ENCODE measurements at places on chromosomes 7 and 10.

- no peak for DNase-seq
Observed at GRCh38 chr7:129740574-129741410, 129.3 kb downstream of the NRF1 start.

DNA sequence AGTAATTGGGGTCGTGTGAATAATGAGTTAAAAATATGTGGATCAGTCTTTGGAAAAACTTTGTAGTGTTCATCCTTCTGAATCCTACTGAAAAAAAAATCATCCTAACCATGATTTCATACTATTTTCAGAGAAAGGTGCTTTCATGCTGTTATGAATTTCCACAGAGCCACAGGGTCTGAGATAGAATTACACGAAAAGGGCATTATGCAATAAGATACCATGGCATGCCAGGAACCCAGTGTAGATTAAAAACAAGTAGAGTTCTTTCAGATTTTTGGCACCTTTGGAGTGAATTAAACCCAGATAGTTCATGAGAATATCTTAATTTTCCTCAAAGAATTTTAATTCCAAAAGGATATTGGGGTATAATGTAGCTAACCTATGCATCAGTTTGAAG lies 47.5 kb upstream of the AGMO start:
- no peak for DNase-seq

DNA sequence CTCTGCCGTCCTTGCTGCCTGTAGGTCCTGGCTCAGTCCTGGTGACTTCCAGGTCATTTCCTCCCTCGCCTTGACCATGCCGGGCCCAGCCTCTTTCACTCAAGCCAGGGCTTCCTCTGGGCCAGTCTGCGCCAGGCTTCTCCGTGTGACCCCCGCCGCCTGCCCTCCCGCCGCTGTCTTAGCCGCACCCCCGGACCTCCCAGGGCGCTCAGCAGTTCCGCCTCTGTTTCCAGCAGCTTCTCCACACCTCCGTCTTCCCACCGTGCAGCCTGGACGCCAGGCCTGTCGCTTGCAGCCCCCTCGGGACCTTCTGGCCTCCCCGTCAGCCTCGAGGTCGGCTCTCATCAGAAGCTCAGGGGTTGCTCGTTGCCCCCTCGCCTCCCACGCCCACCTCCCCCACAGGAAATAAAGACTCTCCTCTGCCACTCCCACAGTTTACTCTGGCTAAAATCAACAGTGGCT lies 123.0 kb upstream of the FZD8 start:
- no peak for DNase-seq

- no peak for DNase-seq
Observed at GRCh38 chr7:116588641-116589594, 64.1 kb downstream of the CAV1 start.

GRCh38 chr10:93293999-93294398 lies 188.1 kb downstream of the MYOF start:
- DNase-seq: no peak

DNA sequence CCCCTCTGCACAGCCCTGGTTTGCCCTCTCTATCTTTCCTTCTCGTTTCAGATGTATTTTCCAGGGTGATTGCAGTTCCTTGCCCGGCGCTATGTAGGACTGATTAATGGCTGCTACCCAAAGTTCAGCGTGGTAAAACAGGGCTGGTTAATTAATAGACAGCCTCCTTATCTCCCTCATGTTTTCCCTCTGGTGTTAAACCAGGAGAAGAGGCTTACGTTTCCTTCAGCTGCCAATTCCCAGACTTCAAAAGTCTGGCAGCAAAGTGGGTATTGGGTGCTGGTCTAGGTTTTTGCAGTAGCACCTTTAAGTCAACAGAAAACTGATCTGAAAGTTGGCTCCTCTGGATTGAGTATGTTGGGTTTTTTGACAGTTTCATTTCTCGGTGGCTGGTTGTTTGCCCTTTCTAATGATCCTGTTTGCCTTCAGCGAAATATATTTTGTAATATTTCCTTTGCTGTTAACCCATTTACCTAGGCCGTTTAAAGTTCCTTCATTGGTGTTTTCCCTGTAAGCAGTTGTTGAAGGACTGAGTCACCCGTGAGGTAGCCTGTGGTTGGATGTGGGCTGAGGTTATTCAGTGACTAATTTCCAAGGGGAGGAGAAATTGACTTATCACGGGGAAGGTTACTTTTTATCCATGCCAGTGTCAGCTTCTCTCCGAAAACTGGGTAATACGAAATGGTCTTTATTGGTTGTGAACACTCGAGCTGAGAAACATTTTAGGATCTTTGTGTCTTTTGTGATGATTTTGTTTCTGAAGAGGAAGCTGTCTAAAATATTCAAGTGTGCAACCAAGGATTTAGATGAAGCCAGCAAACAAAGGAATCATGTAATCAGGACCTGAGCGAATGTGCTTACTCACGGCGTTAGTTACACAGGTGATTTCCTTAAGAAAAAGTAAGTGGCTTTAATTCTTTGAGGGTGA lies 257.2 kb downstream of the KIAA1217 start:
- peak; percentile 34 for DNase-seq

- DNase-seq: no peak
Observed at GRCh38 chr7:129513546-129513945, 11.2 kb downstream of the SMKR1 start.

DNA sequence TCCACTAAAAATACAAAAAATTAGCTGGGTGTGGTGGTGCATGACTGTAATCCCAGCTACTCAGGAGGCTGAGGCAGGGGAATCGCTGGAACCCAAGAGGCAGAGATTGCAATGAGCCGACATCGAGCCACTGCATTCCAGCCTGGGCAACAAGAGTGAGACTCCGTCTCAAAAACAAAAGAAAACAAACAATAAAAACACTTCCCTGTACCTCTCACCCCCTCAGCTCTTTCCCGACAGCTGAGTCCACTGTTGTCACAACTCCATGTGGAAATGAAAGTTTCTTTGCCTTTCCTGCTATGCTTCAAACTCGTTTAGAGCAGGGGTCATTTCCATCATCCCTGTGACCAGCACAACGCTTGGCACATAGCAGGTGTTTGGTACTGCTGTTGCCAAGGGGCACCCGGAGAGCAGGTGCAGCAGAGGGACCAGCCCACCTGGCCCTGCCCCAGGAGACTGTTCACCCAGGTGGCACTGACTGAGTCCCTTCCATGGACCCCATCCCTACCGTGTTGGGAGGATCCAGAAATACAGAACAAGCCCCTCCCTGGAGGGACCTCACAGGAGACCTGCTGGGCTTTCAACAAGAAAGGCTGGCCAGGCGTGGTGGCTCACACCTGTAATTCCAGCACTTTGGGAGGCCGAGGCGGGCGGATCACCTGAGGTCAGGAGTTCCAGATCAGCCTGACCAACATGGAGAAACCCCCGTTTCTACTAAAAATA lies 4.9 kb downstream of the TMEM130 start:
- DNase-seq: no peak

DNA sequence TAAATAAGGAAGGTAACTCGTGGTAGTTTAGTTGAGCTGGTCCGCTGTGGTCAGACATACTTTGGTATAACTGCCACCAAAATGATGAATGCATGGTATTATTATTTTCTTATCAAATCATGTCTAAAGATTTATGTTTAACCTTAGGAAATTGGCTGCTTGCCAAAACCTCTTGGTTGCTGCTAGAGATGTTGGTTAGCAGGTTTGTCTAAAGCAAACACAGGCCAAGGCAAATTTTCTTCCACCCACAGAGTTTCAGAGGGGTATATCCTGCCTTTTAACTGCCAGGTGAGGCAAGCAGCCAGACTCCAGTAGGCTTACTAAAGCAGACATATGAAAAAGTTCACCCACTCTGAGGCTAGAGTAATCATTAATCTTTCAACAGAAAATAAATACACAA lies 101.4 kb downstream of the SEMA3E start:
- DNase-seq: no peak

- DNase-seq: peak; percentile 71
Observed at GRCh38 chr10:123241391-123242141, 87.4 kb downstream of the BUB3 start.

DNA sequence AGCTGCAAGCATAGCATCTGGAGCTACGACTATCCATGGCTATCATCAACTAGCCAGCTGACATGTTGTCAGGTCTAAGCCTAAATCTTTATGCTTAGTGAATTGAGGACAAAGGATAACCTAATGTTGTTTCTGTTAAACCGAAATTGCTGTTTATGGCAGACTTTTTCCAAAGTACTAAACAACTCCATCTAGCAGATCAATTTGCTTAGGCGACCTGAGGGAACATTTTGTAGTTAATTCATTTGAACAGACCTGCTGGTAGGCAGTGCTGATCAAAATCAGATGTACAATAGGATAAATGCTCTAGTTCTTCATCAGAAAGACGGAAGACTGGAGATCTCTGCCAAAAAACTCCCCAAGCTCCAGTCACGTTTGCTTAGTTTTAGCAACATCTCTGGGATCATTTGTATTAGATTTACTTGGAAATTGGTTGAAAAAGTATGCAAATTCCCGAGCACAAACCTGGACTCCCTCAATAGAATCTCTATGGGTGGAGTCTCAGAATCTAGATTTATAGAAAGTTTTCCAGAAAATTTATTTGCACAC lies 301.6 kb upstream of the NRP1 start:
- DNase-seq: no peak

GRCh38 chr10:19865676-19866075 lies 49.4 kb downstream of the PLXDC2 start:
- no peak for DNase-seq

- no peak for DNase-seq
Observed at GRCh38 chr7:71266912-71267311, 135.0 kb downstream of the GALNT17 start.

GRCh38 chr10:6228010-6228511 lies 25.3 kb downstream of the PFKFB3 start:
- no peak for DNase-seq

- DNase-seq: no peak
Observed at GRCh38 chr7:101161692-101162471, 3.5 kb downstream of the VGF start.

GRCh38 chr7:14835384-14835783 lies 67.2 kb downstream of the DGKB start:
- no peak for DNase-seq

DNA sequence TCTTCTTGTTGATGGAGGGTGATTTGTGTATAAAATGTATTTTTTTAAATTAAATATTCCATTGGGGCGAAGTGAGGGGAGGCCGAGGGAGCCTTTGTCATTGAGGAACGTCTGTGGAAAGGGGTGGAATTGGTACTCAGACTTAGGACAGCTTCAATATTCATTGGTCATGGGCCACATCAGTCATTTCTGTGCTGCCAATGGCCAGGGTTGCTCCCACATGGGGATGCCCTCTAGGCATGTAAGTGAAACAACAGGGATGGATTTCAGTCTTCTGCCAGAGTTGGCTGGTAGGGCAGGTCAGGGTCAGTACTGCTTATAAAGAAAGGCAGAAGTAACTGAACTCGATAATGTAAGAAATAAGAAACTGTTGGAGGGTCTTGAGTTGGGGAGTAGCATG lies 47.2 kb downstream of the NEURL1 start:
- no peak for DNase-seq

DNA sequence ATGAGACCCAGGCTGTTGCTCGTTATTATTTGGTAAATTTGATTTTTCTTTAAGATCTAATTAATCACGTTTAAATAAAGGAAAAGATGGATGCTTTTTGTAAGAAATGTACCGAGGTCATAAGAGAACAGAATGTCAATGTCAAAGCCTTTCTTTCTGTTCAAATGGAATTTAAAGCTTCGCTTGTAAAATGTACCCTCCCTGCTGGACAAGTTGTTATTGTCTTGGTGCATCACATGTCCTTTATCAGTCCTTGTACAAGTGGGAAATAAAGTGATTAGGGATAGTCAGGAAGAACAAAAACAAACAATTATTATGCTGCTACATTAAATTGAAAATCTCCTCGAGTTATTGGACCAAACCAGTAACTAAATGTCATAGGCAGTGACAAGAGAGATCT lies 363.2 kb downstream of the PHTF2 start:
- no peak for DNase-seq

DNA sequence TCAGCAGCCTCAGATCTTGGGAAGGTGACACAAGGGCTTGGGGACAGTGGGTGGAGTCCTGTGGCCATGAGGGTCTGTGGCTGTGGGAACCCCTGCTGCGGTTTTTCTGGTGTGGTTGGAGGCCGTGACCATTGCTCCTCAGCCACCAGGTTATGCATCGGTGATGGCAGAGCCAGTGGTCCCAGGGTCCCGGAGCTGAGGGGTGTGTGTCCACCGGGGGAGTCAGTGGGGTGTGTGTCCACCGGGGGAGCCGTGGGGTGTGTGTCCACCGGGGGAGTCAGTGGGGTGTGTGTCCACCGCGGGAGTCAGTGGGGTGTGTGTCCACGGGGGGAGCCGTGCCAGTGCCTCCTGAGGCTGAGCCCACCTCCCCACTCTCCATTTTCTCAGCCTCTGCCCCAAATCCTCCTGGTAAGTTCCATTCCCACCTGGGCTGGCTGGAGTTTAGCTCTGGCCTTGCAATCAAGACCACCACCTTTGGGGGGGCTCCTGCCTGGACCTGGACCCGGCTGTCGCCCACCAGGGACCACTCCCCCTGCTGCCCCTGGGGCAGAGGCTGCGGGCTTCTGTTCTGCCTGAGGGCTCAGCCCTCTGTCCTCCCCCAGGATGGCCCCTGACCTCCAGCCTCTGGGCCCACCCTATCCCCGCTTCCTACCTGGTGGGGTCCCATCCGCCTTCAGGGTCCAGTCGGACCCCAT lies 143.5 kb downstream of the ELFN1 start:
- DNase-seq: no peak

- no peak for DNase-seq
Observed at GRCh38 chr7:71419546-71420337, 287.8 kb downstream of the GALNT17 start.

DNA sequence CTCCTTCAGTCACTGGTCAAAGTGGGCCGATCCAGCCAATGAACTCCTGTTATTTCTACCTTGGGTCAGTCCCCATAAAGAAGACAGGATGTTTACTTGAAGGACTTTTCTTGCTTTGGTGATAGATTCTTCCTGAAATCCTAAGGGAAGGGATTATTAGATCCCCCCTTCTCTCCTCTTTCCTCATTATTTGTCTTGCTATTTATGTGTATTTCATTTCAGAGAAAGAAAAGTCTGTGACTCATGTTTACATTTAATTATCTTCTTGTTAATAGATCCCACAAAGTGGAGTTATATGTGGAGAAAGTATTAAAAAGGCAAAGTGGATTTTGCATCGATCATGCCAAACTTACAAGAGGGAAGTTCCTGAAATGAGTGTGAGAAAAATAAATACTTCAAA lies 341.5 kb downstream of the PHTF2 start:
- DNase-seq: no peak

- peak; percentile 76 for DNase-seq
Observed at GRCh38 chr7:362402-363096, 72.6 kb downstream of the FOXL3 start.

DNA sequence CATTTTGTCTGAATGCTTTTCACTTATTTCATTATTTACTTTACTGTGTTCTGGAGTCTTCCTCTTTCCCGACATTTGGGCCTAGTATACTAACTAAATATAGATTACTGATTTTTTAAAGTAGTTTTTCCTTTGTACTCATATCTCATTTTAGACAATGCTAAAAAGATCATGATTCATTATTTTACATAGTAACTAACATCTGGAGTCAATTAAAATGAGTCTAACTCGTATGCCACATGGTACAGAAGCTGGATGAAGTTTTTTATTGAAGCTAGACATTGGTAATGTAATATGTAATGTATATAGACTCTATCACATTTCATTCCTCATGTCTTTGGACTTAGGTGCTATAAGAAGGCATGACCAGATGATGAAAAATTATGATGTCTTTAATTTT lies 156.3 kb upstream of the HGF start:
- DNase-seq: no peak

Measured in activated naive CD4-positive, alpha-beta T cell treated with anti-CD3 and anti-CD28 coated beads, Interleukin-2, amount 10 ng/mL, durations not matched to agents 7 days and 5 days (primary cell).